ENCODE measurements at places on chromosomes 16 and 17.

DNA sequence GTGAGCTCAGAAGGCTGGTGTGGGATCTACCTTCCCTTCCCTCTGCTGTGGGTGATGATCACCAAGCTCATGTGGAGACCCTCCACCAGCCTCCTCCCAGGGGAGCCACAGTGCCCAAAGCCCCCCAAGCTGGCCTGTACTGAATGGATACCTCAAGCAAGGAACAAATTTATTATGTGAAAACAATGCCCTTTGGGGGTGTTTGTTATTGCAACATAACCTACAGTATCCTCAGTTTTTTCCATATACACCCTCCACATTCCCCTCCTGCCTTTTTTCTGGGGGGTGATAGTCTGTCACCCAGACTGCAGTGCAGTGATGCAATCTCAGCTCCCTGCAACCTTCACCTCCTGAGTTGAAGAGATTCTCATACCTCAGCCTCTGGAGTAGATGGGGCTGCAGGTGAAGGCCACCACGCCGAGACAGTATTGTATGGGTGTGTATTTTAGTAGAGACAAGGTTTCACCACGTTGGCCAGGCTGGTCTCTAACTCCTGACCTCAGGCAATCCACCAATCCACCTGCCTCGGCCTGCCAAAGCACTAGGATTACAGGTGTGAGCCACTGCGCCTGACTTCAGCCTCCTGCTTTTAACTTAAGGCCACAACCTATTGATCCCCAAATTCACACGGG, 215.9 kb downstream of the CPPED1 start:
- no peak for DNase-seq

GRCh38 chr16:54173490-54173889, 113.1 kb downstream of the IRX3 start:
- DNase-seq, result no peak

- peak; percentile 82 for DNase-seq
Measured at GRCh38 chr17:44522883-44523671, 19.9 kb upstream of the GPATCH8 start.

DNA sequence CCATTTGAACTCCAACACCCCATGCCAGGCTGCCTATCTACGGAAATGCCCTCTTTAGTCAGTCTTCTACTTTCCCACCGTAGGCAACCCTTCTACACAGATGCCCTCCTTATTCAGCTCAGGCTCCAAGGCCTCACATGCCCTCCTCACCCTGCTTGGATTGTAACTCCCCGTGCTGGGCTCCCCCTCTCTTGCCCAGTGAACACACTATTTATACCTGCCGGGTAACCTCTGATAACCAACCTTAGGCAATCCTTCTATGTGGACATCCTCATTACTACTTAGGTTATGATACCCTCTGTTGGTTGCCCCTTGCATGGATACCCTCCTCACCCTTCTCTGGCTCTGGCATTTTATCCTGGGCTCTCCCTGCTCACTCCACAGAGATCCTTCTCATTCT, 50.3 kb downstream of the NFAT5 start:
- no peak for DNase-seq

GRCh38 chr17:21388944-21389343, 12.8 kb downstream of the KCNJ12 start:
- DNase-seq, result no peak

GRCh38 chr16:35730251-35730650, 2270.8 kb downstream of the TP53TG3F start:
- no peak for DNase-seq

DNA sequence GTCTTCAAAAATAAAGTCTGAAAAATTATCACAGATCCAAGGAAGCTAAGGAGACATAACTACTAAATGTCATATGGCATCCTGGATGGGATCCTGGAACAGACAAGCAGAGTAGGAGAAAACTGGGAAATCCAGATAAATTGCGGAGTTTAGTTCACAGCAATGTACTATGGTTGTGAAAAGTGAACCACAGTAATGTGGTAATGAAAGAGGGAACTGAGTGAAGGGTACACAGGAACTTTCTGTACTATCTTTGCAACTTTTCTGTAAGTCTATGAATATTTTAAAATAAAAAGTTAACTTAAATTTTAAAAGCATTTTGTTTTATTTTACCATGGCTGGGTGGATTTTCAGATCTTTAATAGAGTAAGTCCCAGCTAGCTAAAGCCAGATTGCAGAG, 16.3 kb downstream of the SLFN12L start:
- no peak for DNase-seq
